CD4-positive, alpha-beta memory T cell (primary cell): ENCODE measurements at places on chromosomes 11 and 22. TPM values are rescaled to one million over a fixed set of nuclear protein-coding genes. Genes with fewer than 3 reads are reported as not detected.

DNA sequence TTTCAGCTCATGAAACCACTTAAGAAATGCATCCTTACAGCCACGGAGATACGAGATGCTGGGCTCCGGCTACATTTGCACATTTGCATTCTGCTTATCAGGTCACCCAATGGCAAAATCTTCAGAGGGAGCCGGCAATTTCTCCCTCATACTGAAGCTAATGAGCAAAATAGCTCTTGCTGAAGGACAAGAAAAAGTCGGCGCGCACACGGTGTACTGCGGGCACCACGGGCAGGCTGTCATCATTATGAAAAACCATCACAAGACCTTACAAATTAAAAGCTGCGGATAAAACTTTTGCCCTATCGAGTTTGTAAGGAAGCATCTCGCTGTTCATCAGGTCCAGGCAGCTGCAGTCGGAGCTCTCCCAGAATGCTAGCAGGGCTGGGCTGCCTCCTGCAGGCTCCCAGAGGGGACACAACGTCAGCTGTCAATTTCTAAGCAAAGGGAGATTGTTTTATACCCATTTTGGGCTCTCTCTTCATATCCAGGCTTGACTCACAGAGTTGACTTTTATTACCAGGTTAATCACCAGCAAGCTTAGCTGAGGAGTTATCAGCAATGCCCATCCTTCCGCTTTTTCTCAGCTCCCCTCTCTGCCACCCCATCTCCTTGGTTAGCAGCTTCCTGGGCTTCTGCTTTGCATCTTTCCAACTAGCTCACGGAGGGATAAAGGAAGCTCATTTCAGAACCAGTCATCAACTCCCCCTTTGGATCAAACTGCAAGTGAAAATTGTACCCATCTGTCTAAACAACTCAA lies 375.1 kb downstream of the OPCML start:
- no peak for DNase-seq
- no peak overlapping the region for H3K27ac ChIP-seq
- no peaks in the 10 kb centered on the region for H3K27me3 ChIP-seq
- no peak overlapping the region for H3K4me3 ChIP-seq
- H3K4me1 ChIP-seq: no peaks in the 10 kb centered on the region

- H3K4me3 ChIP-seq: no peak overlapping the region
- no peaks in the 10 kb centered on the region for H3K36me3 ChIP-seq
- no peaks in the 10 kb centered on the region for H3K4me1 ChIP-seq
- no peak for DNase-seq
- H3K27ac ChIP-seq: no peak overlapping the region
These were observed 36.1 kb upstream of the HTATIP2 start for GRCh38 chr11:20327377-20327935.

GRCh38 chr22:41762980-41763779 lies 37.3 kb upstream of the CCDC134 start:
- H3K27me3 ChIP-seq: no peaks in the 10 kb centered on the region
- no peak overlapping the region for H3K4me3 ChIP-seq
- no peaks in the 10 kb centered on the region for H3K36me3 ChIP-seq
- DNase-seq: no peak

Gene MRGPRF
- not detected for total RNA-seq

DNA sequence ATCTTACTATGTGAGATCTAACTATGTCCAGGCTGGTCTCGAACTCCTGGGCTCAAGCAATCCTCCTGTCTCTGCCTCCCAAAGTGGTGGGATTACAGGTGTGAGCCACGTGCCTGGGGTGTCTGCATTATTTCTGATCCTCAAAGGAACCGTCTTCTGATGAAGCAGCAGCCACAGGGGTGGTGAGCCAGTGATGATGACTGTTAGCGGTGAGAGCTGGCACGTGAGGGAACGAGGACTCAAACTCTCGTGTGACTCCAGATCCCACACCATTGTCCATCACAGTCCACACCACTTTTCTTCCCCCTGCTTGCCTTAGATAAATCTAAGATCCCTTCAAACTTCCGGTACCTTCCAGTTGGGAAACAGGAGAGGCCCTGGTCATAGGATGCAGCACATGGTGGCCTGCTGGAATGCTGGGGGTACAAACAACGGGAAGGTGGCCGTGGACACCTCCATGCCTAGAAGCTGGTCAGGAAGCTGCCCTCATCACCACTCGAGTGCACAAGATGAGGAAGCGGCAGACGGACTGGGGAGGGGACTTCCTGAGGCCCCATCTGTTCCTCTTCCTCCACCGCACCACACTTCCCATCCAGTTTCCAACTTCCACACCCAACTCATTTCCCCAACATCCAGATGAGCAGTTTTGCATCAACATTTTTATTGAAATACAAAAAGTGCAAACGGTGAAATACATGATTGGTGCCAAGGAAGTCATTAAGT lies 23.8 kb downstream of the ARHGAP1 start:
- H3K27me3 ChIP-seq: no peaks in the 10 kb centered on the region
- DNase-seq: no peak
- no peak overlapping the region for H3K4me3 ChIP-seq
- peaks cover 50% of the 10 kb centered on the region for H3K36me3 ChIP-seq

- H3K4me1 ChIP-seq: peaks cover 24% of the 10 kb centered on the region
- no peaks in the 10 kb centered on the region for H3K36me3 ChIP-seq
- no peak overlapping the region for H3K4me3 ChIP-seq
- no peak for DNase-seq
- no peaks in the 10 kb centered on the region for H3K27me3 ChIP-seq
- no peak overlapping the region for H3K27ac ChIP-seq
These were observed 7.6 kb downstream of the ARVCF start for GRCh38 chr22:20009018-20009491.

GRCh38 chr22:24894220-24894975 lies 52.1 kb downstream of the LHFPL7 start:
- no peaks in the 10 kb centered on the region for H3K27me3 ChIP-seq
- H3K4me3 ChIP-seq: no peak overlapping the region
- DNase-seq: no peak
- H3K27ac ChIP-seq: no peak overlapping the region
- no peaks in the 10 kb centered on the region for H3K36me3 ChIP-seq

DNA sequence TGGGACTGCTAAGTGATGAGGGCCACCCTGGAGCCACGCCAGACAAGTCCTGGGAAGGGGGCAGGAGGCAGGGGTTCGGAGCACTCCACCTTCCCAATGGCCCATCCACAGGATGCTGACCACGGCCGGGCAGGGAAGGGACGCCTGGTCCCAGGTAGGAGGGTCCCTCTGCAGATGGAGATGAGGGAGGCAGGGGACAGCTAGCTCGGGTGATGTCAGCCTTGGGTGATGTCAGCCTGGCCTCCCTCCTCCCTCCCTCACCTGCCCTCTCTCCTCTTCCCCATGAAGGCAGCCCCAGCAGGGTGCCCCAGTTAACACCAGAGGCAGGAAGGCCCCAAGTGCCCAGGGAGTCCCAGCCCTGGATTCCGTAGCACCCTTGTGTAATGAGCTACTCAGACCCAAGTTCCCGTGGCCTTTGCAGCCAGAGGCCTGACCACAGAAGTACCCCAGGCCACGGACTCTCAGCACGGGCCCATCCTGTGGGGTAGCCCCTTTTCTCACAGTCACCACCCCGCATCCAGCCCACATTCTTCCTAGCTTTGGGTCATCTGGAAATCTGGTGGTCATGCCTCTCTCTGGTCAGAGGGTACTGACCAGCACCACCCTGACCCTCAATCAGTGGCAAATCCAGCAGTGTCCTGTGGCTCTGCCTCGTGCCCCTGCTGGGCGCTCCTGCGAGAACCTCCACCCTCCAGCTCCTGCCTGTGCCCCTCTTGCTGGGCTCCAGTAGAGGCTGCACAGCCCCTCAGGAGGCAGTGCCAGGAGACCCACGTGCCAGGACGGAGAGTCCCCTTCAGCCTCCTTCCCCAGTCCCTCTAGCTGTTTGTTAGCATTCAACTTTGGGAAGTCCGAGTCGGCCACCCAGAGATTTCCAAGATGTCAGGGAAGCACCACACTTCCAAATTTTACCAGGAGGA lies 47.4 kb downstream of the SHANK2 start:
- H3K36me3 ChIP-seq: no peaks in the 10 kb centered on the region
- DNase-seq: no peak
- H3K4me3 ChIP-seq: no peak overlapping the region
- no peak overlapping the region for H3K27ac ChIP-seq
- H3K4me1 ChIP-seq: no peaks in the 10 kb centered on the region
- no peaks in the 10 kb centered on the region for H3K27me3 ChIP-seq

GRCh38 chr22:22099194-22099486 lies 116.6 kb upstream of the TOP3B start:
- DNase-seq: no peak
- no peak overlapping the region for H3K4me3 ChIP-seq
- H3K27me3 ChIP-seq: no peaks in the 10 kb centered on the region
- H3K36me3 ChIP-seq: no peaks in the 10 kb centered on the region
- no peak overlapping the region for H3K27ac ChIP-seq
- H3K4me1 ChIP-seq: no peaks in the 10 kb centered on the region

DNA sequence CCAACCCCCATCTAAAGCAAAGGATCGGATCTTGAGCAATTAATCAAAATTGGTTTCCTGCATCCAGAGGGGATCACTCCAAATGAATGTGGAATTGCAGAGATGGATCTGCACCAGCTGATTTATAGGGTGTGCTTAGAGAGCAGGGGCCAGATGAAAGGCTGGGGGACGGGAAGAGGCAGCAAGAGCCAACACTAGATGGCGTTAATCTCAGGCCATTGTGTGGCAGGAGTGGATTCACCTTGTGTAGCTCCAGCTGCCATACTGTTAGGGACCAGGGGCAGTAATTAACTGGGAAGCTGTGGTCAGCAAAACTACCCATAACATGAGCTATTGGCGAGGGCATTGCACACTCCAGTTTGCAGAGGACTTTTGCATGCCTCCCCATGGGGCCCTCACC lies 35.6 kb downstream of the SERPINH1 start:
- H3K27ac ChIP-seq: no peak overlapping the region
- no peak overlapping the region for H3K4me3 ChIP-seq
- H3K27me3 ChIP-seq: no peaks in the 10 kb centered on the region
- DNase-seq: no peak
- H3K36me3 ChIP-seq: no peaks in the 10 kb centered on the region

GRCh38 chr11:65946655-65947054 lies 1.4 kb downstream of the TSGA10IP start:
- H3K36me3 ChIP-seq: no peaks in the 10 kb centered on the region
- H3K27me3 ChIP-seq: no peaks in the 10 kb centered on the region
- DNase-seq: no peak

GRCh38 chr11:3042496-3043314 lies 14.5 kb downstream of the CARS1 start:
- peaks cover 38% of the 10 kb centered on the region for H3K36me3 ChIP-seq
- H3K4me3 ChIP-seq: no peak overlapping the region
- H3K27me3 ChIP-seq: no peaks in the 10 kb centered on the region
- H3K4me1 ChIP-seq: peaks cover 6% of the 10 kb centered on the region
- no peak for DNase-seq
- no peak overlapping the region for H3K27ac ChIP-seq
